ENCODE measurements at places on chromosomes 3 and 15.

DNA sequence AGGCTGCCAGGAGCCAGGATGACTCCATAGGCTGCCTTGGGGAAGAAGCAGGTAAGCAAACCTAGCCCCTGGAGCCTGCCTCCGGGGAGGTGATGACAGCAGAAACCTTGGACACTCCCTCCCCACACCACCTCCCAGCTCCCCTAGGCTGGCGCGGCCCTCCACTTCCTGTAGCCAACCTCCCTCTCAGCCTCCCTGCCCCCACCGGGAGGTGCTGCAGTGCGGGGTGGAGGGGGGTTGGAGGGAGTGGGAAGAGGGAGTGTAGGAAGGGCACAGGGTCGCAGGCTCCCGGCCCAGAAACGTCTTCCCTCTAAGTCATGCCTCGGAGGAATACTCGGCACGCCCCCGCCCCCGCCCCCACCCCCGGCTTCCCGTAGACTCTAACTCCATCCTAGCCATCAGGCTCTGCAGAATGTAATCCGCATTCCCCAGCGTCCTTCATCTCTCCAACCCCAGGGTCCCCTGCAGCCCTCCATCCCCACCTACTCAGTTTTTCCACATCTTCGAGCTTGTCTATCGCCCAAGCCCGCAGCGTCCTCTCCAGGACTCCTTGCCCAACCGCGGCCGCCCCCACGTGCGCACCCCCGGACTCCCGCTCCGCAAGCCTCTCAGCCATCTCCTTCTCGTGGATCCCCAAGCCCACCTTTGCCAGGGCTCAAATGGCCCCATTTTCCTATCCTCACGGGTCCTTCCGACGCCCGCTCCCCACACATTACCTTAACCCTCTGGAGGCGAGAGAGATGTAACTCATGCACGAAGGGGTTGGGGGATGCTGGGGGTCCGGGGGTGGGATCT is 528 bp downstream of the LPCAT4 start:
- DNase-seq, result no peak

GRCh38 chr3:18345015-18345367 is 80.1 kb downstream of the SATB1 start:
- DNase-seq, result no peak

DNA sequence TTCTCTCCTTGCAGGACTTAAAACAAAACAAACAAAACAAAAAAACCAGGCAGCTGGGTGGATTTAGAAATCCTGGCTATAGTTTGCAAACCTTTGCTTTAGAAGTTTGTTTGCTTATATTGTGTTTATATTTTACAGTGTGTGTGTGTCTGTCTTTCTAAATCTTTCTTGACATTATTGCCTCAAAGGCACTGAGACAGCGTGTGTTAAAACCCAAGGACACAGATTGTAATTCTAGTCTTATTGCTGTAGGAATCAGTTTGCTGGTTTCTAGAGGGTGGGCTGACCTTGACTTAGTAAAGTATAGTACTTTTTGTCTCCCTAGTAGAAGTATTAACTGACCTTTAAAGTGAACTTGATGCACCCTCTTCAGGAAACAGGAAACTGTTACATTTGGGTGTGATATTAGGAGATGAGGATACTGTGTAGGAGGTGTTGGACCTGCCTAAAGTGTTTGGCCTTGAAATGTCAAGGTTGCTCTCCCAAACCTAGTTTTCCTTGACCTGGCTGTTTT is 71.0 kb downstream of the TCF12 start:
- DNase-seq, result no peak

- no peak for DNase-seq
Observed at GRCh38 chr3:119632829-119633228, 27.6 kb downstream of the POPDC2 start.

- DNase-seq, result no peak
Observed at GRCh38 chr3:17329927-17330326, 412.5 kb downstream of the TBC1D5 start.

DNA sequence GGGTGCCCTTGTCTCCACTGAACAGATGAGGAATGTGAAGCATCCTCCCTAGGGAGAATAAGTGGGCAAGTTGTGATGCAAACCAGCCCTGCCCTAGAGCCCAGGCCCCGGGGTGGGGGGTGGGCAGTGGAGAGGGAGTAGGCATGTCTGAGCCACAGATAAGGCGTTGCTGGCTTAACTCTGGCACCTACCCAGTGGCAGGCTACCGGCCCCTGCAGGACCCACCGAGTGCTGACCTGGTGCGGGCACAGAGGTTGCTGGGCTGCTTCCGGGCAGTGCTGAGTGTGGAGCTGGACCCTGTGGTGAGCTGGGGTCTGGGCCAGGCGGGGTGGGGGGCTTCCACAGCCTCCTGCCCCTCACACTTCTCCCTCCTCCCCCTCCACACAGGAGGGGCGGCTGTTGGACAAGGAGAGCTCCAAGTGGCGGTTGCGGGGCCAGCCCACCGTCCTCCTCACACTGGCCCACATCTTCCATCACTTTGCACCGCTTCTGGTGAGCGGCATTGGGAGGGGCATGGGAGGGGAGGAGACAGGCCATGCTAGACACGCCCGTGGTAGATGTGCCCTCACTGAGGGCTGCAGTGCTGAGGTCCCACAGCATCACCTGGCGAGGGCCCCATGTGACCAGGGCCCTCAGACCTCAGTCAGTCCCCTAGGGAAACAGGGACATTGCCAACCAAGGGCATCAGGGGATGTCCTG is 10.1 kb downstream of the RNF123 start:
- DNase-seq, result no peak

- DNase-seq, result no peak
Observed at GRCh38 chr3:138587374-138587773, 6.7 kb downstream of the CEP70 start.

DNA sequence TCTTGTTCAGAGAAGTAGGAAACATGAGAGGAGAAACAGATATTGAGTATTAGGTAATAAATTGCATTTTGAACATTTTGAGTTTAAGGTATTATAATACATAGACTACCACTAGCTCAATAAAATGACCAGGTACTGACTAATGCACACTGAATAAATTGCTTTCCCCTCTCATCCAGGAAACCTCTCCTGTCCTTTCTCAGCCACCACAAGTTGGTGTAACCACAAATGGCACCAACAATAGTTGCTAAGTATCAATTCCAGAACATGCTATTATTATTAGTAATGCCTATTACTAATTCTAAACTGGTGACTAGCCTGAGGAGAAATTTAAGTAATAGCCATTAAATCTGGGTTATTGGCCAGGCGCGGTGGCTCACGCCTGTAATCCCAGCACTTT is 47.3 kb upstream of the XRN1 start:
- DNase-seq, result no peak

- no peak for DNase-seq
Observed at GRCh38 chr15:96031426-96032110, 298.9 kb upstream of the NR2F2 start.

DNA sequence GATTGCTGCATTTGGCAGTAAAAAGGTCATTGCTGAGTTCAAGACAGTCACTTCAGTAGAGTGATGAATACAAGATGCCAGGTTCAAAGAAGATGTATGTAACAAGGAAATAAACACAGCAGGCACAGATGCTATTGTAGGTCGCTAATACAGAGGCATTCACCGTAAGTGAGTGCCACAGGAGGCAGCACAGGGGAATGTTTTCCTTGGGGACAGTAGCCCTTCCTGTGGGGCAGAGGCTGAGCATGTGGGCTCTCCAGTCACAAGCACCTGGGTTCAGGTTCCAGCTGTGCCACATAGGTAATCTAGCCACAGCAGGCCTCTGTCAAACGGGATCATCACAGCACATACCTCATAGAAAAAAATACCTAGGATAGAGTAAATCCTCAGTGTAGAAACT is 86.3 kb downstream of the RSL24D1 start:
- DNase-seq, result no peak

DNA sequence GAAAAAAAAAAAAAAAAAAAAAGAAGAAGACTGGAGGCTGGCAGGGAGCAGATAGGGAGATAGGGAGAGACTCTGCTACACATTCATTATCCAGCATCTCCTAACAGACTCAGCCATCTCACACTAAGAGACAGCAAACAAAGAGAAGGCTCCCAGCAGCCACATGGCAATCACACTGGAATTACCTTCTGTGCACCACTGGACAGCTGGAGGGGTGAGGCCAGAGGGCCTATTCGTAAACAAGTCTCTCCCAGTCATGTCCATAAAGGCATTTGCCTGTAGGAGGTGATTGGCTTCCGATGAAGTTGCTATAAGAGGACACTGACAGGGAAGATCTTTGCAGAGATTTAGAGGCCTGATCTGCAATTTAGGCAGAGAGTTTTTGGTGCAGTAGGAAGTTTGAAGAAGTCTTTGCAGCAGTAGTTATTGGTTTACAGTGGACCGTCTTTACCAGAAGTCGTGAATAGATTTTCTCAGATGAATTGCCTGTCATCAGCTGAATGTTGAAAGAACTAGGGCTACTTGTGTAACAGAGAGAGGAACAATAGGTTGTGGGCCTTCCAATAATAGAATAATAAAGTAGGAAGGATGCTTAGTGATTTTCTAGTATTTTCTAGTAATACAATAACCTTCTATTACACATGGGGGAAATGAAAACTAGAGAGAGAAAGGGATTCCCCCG is 89.7 kb downstream of the TP63 start:
- no peak for DNase-seq

DNA sequence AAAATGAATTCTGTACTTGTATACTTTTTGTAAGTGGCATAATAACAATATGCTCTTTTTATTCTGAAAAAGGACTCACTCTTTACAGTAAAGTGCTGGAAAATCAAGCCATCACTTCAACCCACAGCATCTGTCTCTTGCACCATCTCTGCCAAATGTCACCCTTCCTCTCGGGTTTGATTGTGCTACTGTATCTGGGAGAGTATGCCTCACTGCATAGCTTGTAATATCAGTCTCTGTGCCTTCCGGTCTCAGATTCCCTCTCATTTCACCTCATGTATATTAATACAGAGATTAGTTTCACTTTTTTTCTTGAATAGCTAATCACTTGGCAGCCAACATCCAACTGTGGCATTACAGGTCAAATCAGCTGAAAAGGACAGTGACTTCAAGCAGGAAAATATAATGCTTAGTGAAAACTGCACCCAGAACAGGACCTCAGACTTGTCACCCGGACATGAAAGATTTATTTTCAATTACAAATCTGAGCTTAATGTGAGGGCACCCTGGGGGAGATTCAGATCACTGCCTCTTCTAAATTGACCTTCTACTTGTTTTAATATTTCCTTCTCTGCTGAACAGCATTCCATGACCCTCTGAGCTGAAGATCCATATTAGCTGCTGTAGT is 605.8 kb upstream of the NAALADL2 start:
- no peak for DNase-seq

GRCh38 chr3:166788936-166789335 is 591.2 kb downstream of the ZBBX start:
- DNase-seq, result no peak

DNA sequence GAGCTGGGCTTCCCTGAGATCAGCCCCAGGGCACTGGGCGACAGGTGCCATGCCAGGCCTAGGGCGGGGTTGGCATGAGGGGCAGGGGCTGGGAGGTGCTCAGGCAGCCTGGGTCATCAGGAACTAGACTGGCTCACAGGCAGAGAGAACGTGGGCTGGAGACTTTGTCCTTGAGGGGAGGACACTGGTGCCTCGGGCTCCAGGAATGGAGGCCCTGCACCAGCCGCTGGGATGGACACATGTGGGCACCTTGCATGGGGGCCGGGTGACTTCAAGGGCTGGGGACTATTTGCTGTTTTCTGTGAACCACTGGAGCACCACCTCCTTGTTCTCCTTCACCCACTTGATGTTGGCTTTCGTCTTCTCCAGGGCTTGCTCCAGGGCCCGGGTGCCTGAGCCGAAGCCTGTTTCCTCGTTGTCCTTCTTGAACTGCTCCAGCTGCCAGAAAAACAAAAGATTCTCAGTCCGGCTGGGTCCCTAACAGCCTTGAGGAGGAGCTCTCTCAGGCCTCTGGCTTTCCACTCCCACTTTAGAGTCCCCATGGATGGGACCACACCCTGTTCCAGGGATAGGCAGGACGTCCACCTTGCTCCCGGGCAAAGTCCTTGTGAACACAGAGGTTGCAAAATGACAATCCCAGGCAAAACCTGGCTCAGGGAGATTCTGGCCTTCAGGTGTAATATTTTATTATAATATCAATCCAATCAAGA is 9.1 kb downstream of the MESP2 start:
- DNase-seq, result no peak

DNA sequence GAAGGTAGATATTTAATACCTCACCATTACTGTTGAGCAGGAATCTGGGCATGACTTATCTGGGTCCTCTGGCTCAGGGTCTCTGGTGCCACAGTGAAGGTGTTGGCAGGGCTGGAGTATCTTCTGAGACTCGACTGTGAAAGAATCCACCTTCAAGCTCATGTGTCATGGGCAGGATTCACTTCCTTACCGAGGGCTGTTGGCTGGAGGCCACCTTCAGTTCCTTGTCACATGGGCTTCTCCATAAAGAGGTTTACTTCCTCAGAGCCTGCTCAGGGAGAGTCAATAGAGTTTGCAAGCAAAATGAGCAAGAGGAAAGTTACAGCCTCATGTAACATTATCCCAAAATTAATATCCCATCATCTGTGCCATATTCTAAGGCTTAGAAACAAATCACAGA is 459.5 kb downstream of the NR2F2 start:
- no peak for DNase-seq

- no peak for DNase-seq
Observed at GRCh38 chr3:55899887-55900286, 412.8 kb upstream of the WNT5A start.

DNA sequence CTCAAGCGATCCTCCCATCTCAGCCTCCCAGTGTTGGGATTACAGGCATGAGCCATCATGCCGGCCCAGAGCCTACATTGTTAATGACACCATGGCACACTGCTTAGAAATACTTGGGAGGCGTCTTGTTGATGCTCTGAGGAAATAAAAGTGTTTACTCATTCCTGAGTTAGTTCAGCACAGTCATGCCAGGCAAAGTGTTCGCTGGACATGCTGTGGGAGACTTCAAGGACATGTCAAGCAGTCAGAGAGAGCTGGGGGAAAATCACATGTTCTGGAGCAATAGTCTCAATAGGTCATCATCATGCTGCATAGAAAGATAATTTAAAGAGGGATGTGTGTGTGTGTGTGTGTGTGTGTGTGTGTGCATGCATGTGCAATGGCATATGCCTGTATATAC is 37.5 kb downstream of the TTC23 start:
- no peak for DNase-seq

GRCh38 chr3:10351013-10351735 is 30.3 kb upstream of the SEC13 start:
- no peak for DNase-seq

GRCh38 chr15:81152339-81152738 is 18.3 kb downstream of the CFAP161 start:
- DNase-seq, result no peak

DNA sequence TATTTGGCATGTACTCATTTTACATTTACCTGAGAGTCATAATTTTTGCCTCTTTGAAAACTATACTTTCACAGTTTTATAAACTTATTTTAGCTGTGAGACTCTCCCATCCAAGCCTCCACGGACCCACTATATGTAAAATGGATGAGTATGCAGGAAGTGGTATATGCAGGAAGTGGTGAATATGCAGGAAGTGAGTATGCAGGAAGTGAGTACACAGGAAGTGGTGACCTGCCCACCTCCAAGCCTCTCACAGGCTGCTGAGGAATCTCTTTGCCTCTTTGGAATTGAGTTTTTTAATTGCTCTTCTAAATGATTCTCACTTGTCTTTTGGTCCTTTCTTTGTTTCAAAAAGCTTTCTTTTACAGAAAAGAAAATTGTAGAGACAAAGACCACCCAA is 85.2 kb downstream of the KBTBD8 start:
- no peak for DNase-seq
